T-cell (primary cell): ENCODE measurements at places on chromosomes 1 and 21.

- DNase-seq, result no peak
These were observed 13.4 kb upstream of the B3GALT5 start for GRCh38 chr21:39599191-39599970.

- DNase-seq, result no peak
These were observed 27.8 kb upstream of the FOXE3 start for GRCh38 chr1:47388030-47388890.

DNA sequence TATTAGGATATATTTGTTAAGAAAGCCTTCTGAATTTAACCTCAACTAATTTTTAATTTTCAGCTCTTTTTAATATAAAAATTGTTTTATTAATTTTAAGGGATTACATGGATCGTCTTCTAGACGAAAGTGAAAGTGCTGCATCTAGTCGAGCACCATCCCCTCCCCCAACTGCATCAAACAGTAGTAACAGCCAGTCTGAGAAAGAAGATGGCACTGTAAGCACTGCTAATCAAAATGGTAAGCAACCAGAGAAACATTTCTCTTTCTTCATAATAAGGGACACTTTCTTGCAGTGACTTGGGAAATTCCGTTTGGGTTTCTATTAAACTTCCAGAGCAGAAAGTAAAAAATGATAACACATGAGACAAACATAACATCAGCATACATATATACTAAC, 56.9 kb downstream of the MIER1 start:
- DNase-seq, result peak; percentile 38

DNA sequence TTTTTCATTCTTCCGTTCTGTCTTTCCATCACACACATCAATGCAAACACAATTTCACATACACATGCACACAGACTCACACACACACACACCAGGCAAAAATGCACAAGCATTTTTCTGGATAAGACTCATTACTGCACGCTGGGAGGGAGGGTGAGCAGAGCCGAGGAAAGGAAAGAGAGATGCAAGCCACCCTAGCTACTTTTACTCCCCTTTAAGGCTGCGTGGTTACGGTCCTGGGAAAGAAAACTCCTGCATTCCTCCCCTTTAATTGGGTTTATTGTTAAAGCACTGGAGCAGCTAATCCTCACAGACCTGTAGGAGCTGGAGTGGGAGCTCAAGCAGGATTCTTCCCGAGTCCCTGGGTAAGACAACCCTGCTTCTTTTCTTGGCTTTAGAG, at the start of gene CAMK1G:
TSS of gene CAMK1G (plus strand) at position 307 of the 400 bp plus-strand sequence. CDS start 11,270 bp downstream, outside the sequence.
- no peak for DNase-seq

GRCh38 chr1:179124873-179125272, 43.0 kb downstream of the TOR3A start:
- no peak for DNase-seq

DNA sequence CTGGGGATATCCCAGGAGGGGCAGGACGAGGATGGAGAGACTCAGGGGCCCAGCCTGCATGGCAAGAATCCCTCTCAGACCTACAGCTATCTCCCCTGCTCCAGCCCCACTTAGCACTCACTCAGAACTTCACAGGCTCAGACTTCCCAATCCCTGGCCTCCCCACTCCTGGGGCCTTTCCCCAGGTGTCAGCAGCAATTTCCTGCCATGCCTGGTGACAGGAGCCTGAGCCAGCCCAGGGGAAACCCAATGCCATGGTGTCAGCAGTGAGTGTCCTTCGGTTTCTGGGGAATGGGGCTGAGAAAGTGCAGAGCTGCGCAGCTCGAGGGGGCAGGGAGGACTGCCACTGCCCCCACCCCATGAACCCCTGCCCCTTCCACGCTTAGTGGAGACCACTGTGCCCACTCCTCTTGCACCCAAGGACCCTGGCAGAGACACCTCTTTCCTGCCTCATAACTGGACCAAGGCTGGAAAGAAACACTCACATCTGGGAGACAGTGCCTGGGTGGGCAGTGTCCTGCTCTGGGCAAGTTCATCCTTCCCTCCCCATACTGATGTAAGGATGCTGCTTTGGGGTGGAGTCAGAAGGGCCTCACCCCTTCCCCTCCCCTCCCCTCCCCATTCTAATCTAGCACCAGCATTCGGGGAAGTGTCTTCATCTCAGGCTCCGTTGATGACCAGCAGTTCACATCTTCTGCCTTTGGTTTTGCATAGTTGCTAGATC, 17.1 kb upstream of the UBL4B start:
- no peak for DNase-seq

DNA sequence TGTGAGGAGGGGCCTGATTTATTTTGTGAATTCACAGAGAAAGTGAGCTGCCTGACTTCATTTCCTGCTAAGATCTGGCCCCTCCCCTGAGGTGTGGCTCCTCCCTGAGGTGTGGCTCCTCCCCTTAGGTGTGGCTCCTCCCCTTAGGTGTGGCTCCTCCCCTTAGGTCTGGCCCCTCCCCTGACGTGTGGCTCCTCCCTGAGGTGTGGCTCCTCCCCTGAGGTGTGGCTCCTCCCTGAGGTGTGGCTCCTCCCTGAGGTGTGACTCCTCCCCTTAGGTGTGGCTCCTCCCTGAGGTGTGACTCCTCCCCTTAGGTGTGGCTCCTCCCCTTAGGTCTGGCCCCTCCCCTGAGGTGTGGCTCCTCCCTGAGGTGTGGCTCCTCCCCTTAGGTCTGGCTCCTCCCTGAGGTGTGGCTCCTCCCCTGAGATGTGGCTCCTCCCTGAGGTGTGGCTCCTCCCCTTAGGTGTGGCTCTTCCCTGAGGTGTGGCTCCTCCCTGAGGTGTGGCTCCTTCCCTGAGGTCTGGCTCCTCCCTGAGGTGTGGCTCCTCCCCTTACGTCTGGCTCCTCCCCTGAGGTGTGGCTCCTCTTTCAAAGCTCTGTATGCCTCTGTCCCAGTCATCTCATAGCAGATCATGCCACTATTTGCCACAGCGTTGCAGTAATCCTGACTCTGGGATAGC, 26.9 kb upstream of the LRRC3 start:
- DNase-seq, result peak; percentile 67

DNA sequence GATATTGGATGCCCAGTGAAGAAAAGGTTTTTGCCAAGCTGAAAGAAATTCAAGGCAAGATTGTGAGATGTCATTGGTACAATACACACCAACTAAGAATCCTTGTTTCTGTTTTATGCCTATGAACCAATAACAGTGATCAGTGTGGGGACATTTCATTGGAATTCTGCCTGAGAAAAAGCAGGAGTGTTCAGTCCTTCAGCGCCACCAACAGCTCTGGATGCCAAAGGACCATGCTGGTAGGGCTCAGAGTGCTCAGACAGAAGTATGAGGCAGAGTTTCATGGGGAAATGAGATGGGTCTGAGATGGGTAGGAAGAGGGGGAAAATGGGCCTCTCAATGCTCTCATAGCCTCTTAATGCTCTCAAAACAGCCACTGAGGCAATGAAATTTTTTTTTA, 56.5 kb downstream of the GABPA start:
- no peak for DNase-seq

GRCh38 chr1:5865056-5865455, 127.2 kb downstream of the NPHP4 start:
- no peak for DNase-seq

DNA sequence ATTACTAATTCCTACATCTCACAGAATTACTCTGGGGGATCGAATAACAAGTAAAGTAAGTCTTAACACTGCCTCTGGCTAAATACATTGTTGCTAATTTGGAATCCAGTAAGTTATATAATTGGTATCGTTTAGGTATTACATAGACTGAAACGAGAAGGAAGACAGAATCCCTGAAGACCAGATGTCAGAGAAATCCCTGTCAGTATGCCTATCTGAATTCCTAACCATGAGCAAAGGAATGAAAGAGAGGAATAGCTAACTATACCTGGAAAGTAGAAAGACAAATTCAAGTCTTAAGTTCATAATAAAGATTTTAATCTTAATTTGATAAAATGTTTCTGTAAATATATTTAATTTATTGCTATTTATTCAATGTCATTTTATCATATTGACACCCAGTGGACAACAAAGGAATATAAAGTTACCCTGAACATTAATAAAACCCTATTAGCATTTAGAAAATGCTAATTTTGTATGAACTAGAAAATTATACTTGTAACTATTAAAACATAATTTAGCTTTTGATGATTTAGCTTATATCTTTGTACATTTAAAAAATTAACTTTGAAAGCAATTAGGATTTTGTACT, 11.4 kb downstream of the DEPDC1 start:
- no peak for DNase-seq

DNA sequence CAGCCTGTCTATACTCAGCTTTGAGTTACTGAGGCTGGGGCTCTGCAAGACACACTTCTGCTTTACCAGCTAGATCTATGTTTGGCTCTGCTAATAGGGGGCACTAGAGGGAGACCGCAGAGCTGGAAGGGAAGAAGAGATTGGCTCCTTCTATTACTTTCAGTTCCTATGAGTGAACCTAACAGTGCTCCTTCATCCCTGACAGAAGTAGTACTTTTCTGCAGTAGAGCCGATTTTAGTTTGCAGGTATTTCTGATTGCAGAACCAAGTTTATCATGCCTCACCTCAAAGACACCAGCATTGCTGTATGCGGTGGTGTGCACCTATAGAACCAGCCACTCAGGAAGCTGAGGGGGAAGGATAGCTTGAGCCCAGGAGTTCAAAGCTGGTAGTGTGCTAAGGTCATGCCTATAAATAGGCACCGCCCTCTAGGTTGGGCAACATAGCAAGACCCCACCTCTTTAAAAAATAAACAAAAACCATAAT, 5.7 kb upstream of the ZDHHC18 start:
- DNase-seq, result peak; percentile 24

- no peak for DNase-seq
These were observed 38.5 kb upstream of the BMP8B start for GRCh38 chr1:39827201-39827600.

DNA sequence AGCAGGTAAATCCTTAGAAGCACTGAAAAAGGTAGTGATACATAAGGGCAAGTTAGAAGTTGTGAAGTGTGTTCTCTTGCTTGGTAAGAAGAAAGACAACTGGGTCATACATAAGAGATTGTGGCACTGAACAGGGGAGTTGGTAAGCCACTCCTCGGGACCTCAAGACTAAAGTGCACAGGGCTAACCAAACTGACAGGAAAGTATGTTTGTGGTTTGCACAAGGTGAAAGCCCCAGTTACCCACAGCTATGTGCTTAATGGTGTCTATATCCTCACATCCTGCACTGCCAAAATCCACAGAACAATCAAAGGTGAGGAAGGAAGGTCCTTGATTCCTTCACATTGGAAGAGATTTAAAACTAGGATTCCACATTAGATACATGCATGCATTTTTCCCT, 276.5 kb downstream of the DNM3 start:
- no peak for DNase-seq

- DNase-seq, result no peak
These were observed 44.0 kb downstream of the CDC42 start for GRCh38 chr1:22096463-22096862.

- no peak for DNase-seq
These were observed 2.8 kb upstream of the ZC3H12A start for GRCh38 chr1:37471345-37472231.

- no peak for DNase-seq
These were observed 104.6 kb downstream of the AMY1C start for GRCh38 chr1:103854279-103854678.

DNA sequence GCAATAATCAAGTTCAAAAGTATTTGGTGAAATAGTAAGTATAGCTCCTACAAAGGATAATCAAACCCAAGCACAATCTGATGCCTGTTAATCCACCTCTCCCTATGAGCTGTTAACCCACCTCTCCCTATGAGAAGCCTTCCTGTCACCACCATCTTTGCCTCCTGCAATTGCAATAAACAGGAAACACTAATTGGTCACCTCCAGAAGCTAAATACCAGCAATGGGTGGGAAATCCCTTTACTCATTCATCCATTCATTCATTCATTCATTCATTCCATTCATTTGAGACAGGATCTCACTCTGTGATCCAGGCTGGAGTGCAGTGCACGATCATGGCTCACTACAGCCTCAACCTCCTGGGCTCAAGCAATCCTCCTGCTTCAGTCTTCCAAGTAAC, 132.8 kb downstream of the RERE start:
- DNase-seq, result no peak

GRCh38 chr1:76110666-76111065, 36.1 kb downstream of the ST6GALNAC3 start:
- no peak for DNase-seq

DNA sequence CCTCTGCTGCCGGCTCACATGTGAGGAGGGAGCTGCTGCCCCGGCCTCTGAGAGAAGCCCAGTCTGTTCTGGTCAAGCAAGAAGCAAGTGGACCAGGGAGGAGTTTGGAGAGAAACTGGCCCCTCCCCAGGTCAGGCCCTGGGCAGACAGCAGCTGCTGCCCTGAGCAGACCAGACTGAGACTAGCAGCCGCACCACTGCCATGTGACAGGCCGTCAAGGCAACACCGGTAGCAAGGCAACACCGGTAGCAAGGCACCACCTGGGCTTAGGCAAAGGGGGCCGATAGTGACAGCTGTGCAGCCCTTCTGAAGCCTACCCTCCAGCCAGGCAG, 50.3 kb downstream of the ARHGEF16 start:
- no peak for DNase-seq

DNA sequence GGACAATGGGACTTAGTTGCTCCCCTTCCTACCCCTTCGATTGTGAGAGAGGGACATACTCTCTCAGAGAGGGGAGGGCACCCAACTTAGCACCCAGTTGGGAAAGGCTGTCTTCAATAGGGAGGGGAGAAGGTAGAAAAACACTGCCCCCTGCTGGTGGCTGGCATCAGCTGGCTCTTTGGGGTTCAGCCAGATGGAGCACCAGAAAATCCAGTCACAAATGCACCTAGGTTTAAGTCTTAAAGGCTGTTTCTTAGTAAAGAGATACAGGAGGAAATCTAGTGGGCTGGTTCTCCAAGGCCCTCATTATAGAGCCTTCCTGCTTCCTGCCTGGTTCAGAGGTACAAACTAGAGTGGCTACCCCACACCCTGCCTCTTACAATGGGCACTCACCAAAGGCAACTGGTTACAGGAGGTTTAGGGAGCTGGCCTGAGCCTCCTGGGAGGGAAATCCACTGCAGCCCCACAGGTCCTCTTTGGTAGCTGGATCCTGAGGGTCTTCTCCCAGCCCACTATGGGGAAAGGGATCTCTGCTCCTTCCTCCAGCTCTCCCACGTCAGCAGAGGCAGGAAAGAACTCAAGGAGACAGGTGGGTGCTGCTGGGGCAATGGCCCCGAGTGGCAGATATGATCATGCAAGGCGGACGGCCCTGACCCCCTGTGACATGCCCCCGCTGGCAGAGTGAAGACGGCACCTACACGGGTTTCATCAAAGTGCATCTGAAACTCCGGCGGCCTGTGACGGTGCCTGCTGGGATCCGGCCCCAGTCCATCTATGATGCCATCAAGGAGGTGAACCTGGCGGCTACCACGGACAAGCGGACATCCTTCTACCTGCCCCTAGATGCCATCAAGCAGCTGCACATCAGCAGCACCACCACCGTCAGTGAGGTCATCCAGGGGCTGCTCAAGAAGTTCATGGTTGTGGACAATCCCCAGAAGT, 28.3 kb downstream of the EIF2D start:
- peak; percentile 83 for DNase-seq

- peak; percentile 57 for DNase-seq
These were observed at the start of gene CSTB for GRCh38 chr21:43775795-43776430. CSTB (minus strand) TSS chr21:43776308; CDS start chr21:43776269, 39 bp downstream.

- no peak for DNase-seq
These were observed 98.9 kb downstream of the SSBP3 start for GRCh38 chr1:54307305-54307704.
